ENCODE measurements at places on chromosomes 3 and 15.

- DNase-seq = no peak
These were observed 33.4 kb downstream of the CPEB1 start for GRCh38 chr15:82613747-82614146.

- no peak for DNase-seq
These were observed 57.7 kb downstream of the LIPC start for GRCh38 chr15:58489289-58490085.

DNA sequence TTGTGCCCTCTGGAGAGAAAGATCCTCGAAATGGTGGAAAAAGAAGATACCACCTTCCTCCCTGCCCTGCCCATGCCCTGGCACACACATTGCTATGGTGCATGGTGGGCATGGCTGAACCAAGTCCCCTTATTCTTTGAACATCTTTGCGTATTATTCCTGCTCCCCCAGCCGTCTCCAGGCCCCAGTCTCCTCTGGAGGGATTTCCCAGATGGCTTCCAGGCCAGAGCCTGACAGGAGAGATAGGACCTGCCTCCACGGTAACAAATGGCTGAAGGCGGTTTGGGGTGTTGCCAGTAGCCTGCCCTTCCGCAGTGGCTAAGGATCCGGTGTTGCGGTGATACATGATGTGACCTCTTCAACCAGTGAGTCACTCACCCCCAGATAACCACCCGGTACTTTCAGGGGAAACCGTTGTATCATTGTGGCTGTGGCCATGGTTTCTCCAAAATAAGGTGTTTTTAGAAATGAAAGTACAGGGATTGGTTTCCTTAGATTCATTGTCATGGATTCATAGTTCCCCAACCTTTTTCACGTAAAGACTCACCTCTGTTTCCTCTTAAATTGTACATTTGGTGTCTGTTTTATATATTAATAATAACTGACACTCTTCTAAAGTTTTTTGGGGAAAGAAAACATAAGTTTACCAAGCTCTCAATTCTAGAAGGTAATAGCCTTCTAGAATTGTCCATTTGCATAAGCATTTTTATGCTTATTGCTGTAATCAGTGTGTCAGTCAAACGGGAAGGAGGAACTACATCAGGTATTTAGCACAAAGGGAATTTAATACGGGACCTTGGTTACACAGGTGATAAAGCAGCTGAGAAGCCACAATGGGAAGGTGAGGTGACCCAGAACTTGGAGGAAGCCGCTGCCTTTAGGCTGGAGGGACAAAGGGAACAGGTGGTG is 25.9 kb downstream of the SMAD3 start:
- peak; percentile 72 for DNase-seq

DNA sequence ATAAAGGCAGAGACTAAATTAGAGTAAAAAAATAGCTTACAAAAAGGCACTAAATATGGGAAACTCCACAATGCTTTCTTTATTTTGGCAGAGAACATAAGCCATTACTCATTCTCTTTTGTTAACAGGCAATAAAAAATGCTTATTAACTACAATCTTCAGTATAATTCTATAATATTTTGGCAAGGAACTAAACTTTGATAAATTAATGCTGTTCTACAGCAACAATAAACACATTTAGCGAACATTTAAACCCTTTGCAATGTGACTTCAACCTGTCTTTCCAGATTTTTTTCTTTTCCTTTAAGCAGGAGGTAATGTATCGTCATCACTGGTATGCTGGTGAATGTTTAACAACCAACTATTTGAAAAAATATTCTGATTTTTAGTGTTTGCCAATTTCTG is 42.2 kb upstream of the POU1F1 start:
- DNase-seq = no peak

- DNase-seq = no peak
These were observed 27.9 kb upstream of the TBC1D21 start for GRCh38 chr15:73845507-73845906.

GRCh38 chr3:34077417-34078195 is 279.2 kb downstream of the PDCD6IP start:
- no peak for DNase-seq

Data from activated gamma-delta T cell treated with Interleukin-2 at 50 U/mL for 16 hours (primary cell).